Endodermal cell (in vitro differentiated cells): ENCODE measurements at places on chromosomes 1 and 21. TPM values are rescaled to one million over a fixed set of nuclear protein-coding genes. Genes with fewer than 3 reads are reported as not detected.
A peak's percentile ranks its signal among the peaks of the same experiment; 100 is the strongest.

- DNase-seq: no peak
- no peaks in the 10 kb centered on the region for H3K27me3 ChIP-seq
- no peaks in the 10 kb centered on the region for H3K36me3 ChIP-seq
- no peak overlapping the region for H3K27ac ChIP-seq
- H3K4me1 ChIP-seq: peaks cover 2% of the 10 kb centered on the region
Measured at GRCh38 chr1:160560045-160560705, 19.1 kb downstream of the CD84 start.

- H3K27me3 ChIP-seq: no peaks in the 10 kb centered on the region
- H3K27ac ChIP-seq: peak overlapping the region; percentile 95
- H3K4me1 ChIP-seq: no peaks in the 10 kb centered on the region
- no peak overlapping the region for H3K4me3 ChIP-seq
- H3K36me3 ChIP-seq: no peaks in the 10 kb centered on the region
Measured at GRCh38 chr1:245585252-245585959, 430.6 kb downstream of the KIF26B start.

The PTPRF gene
- 250 to 354 TPM (median 267 TPM) in 3 replicates for total RNA-seq

DNA sequence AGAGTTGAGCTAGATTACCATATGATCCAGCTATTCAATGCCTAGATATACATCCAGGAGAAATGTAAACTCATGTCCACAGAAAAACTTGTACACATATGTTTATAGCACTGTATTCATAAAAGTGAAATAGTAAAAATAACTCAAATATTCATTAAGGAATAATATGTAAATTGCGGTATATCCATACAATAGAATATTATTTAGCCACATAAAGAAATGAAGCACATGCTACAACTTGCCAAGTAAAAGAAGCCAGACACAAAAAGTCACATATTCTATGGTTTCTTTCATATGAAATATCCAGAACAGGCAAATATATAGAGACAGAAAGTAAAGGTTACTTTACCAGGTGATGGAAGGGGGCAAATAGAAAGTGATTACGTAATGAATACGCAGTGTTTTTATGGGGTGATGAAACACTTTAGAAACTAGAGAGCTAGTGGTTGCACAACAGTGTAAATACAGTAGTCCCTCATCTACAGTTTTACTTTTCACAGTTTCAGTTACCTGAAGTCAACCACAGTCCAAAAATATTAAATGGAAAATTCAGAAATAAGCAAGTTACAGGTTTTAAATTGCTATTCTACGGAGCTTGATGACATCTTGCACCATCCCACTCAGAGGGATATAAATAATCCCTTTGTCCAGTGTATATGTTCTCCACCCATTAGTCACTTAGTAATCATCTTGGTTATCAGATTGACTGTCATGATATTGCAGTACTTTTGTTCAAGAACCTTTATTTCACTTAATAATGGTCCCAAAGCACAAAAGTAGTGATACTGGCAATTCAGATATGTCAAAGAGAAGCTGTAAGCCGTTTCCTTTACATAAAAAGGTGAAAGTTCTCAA lies 62.3 kb downstream of the ZNF644 start:
- H3K27me3 ChIP-seq: no peaks in the 10 kb centered on the region
- H3K27ac ChIP-seq: no peak overlapping the region
- DNase-seq: no peak

The VANGL1 gene
- total RNA-seq: 47.2 to 50.6 TPM (median 47.2 TPM) in 3 replicates

- peaks cover 3% of the 10 kb centered on the region for H3K36me3 ChIP-seq
- H3K4me1 ChIP-seq: peaks cover 7% of the 10 kb centered on the region
- DNase-seq: no peak
Measured at GRCh38 chr1:108814343-108815125, 42.4 kb downstream of the AKNAD1 start.

The ANKRD35 gene
- 1.4 TPM in 3 replicates for total RNA-seq

DNA sequence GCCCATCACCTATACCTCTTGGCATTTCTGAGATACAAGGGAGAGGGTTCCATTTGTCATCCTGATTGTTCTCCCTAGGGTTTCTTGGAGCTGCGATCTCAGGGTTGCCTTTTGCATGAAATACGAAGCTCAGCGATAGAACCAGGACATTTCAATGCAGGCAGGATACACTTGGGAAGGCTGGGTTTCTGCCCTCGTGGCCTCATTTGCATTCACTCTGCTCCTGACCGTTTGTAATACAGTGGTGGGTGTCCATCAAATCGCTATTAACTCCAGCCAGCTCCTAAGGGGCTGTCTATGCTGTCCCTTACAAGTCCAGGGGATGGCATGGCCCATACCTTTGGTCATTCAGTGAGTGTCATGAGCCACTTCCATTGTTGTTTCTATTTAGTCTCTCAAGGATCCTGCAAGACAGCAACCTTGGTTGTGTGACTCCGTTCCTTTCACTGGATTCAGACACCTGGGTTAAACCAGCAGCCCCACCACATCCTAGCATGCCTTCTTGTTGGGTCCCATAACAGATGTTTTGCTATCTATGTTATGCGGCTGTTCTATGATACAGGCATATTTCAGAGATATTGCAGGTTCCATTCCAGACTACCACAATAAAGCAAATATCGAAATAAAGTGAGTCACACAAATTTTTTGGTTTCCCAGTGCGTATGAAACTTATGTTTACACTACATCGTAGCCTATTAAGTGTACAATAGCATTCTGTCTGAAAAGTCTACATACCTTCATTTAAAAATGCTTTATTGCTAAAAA lies 18.3 kb downstream of the KAZN start:
- no peak for DNase-seq
- H3K36me3 ChIP-seq: no peaks in the 10 kb centered on the region
- no peaks in the 10 kb centered on the region for H3K4me1 ChIP-seq
- no peak overlapping the region for H3K4me3 ChIP-seq
- H3K27me3 ChIP-seq: no peaks in the 10 kb centered on the region

DNA sequence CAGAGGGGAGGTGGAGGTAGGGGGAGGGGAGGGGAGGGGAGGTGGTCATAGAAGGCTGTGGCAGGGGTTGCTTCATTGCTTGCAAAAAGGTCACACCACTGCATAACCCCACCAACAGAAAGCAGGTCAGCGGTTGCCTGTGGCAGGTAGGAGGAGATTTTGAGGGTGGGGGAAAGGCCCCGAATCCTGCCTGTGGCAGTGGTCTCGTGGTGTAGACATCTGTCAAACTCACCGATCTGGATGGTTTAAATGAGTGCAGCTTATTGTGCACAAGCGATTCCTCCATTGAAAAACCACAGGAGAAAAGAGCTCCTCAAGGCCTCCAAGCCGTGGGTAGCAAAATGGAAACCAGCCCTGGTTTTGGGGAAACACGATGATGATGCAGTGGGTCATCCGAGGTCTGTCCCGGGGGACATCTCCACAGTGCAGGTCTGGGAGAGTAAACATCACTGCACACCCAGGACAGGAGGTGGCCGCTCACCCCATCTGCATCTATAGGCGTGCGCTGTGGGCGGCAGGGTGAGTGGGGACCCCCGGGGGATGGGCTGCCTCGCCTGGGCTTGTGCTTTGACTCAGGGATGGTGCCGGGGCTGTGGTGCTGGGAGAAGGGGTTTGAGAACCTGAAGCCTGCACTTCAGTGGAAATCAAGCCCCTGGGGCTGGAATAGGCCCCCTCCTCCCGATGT lies 112.3 kb downstream of the CRYAA start:
- no peaks in the 10 kb centered on the region for H3K27me3 ChIP-seq
- no peak overlapping the region for H3K27ac ChIP-seq
- H3K36me3 ChIP-seq: no peaks in the 10 kb centered on the region
- H3K4me3 ChIP-seq: no peak overlapping the region
- no peaks in the 10 kb centered on the region for H3K4me1 ChIP-seq

DNA sequence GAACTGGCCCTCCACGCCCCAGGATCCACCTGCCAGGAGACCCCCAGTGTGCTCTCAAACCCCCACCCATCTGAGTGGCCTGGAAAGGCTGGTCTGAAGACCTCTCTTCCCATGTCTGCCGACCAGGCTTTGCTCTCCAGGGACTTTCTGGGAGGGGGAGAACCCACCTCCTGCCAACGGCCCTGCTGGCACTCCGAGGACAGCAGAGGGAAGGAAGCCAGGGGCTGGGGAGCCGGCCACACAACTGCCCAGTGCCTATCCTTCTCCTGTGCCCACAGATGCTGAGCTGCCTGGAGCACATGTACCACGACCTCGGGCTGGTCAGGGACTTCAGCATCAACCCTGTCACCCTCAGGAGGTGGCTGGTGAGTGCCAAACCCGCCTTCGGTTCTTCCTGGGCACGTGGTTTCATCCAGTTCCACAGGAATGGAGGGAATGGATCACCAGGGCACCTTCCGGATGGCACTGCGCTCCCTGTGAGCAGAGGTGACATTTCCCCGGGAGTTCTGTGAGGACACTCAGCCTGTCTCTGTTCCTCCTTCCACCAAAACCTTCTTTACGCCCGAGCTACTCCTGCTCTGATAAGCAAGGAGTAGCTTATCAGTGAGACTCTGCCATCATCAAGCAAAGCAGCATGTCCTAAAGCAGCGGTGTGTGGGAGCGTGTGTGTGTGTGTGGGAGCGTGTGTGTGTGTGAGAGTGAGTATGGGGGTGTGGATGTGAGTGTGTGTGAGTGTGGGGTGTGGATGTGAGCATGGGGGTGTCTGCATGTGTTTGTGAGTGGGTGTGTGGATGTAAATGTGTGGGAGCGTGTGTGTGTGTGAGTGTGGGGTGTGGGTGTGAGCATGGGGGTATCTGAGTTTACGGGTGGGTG lies 105.5 kb downstream of the PDE9A start:
- H3K4me3 ChIP-seq: no peak overlapping the region
- peaks cover 15% of the 10 kb centered on the region for H3K4me1 ChIP-seq
- no peak overlapping the region for H3K27ac ChIP-seq
- no peaks in the 10 kb centered on the region for H3K27me3 ChIP-seq
- DNase-seq: no peak

GRCh38 chr1:161013488-161014230 lies 7.3 kb downstream of the F11R start:
- H3K4me1 ChIP-seq: peaks cover 11% of the 10 kb centered on the region
- DNase-seq: peak; percentile 70
- H3K27ac ChIP-seq: no peak overlapping the region
- no peaks in the 10 kb centered on the region for H3K27me3 ChIP-seq
- H3K36me3 ChIP-seq: peaks cover 38% of the 10 kb centered on the region
- no peak overlapping the region for H3K4me3 ChIP-seq
